ENCODE measurements at places on chromosomes 5 and 9.

GRCh38 chr9:38350529-38350928, 42.0 kb upstream of the ALDH1B1 start:
- no peak for DNase-seq

DNA sequence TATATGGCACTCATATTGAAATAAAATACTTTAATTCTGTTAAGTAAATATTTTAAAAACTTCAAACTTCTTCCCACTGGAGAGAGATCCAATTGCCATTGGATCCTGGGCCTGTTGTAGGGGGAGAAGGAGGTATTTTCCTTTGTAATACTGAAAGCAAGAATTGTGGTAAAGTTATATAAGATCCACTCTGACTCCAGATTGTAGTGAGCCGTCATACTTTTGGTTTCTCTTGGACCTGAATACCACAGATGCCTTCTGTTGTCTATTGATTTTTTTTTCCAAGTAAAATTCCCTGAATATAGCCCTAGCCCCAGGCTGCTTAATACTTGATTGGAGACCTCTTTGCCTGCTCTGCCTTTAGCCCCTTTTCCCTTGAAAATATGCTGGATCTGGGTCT, 86.9 kb downstream of the ATG10 start:
- DNase-seq: no peak

- no peak for DNase-seq
Observed at GRCh38 chr5:178288401-178289368, 56.1 kb upstream of the PHYKPL start.

DNA sequence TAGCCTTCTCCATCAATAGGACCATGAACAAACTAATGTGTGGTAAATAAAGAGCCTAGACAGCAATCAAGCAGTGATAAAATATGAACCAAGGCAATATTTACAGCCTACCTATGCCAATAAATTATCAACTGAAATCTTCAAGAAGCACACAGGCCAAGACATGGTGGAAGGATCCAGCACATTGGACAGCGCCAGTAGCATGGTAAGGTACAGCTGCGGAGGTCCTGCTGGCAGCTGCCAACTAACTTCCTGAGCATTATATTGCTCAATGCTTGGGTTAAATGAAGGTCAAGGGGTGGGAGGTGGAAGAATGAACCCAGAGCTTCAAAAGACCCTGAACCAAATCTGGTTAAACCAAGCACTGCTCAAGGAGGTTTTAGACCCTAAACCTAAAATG, 16.5 kb upstream of the SPDL1 start:
- peak; percentile 29 for DNase-seq

GRCh38 chr5:55509796-55510522, 24.8 kb downstream of the PLPP1 start:
- no peak for DNase-seq

DNA sequence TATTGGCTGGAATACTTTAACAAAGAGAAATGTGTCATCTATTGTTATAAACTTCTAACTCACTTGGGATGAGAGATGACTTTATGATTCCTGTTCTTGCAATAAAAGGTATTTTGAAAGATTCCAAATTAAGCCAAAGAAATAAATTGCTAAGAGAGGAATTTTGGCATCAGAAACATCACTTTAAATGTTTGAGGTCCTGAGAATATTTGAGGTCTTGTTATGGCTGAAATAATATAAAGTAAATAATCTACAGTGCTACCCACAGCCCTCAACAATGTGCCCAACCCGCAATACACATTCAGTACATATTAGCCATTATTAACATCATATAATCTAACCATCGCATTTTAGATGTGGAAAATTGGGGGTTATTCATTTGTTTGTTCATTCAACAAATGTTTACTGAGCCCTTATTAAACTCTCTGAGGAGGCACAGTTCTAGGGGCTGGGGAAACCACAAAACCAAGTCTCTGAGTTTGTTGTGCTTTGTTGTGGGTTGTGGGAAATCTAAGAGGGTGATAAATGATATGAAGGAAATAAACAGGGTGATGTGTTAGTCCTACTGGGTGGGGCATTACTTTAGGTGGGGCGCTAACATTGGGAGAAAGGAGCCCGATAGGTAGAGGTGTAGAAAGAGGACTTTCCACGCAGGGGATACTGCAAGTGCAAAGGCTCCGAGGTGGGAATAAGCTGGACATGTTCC, 135.2 kb upstream of the CLINT1 start:
- DNase-seq: peak; percentile 4

- DNase-seq: no peak
Observed at GRCh38 chr5:40480392-40480791, 199.3 kb upstream of the PTGER4 start.

DNA sequence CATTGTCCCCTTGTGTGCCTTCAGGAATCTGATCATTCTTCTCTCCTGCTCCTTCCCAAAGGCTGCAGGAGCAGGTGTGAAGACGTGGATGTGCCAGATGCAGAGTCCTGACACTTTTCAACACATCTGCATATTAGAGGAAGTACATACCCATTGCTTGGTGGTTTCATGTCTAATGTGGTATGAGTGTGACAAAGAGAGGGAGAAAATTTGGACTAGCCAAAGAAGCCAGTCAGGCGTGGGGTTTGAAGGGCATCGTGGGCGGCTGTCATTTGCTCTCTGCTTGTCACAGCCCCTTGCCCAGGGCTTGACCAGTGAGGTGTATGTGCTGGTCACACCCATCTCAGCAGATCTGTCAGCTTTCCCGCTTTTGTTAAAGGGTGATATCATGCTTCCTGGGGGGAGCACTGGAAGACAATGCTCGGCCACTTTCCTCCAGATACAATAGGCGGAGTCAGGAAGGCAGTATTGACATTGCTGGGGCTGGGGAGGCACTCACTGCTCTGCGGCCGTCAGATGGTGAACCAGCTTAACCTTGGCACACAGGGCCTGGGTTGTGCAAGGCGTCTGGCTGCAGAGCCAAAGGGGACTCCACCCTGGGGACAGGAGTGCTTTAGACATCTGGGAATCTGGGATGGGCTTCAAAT, 8.6 kb downstream of the TEK start:
- peak; percentile 44 for DNase-seq

GRCh38 chr5:4901924-4902323, 238.2 kb upstream of the ADAMTS16 start:
- no peak for DNase-seq

- DNase-seq: no peak
Observed at GRCh38 chr5:61472172-61472958, 140.3 kb downstream of the ZSWIM6 start.

DNA sequence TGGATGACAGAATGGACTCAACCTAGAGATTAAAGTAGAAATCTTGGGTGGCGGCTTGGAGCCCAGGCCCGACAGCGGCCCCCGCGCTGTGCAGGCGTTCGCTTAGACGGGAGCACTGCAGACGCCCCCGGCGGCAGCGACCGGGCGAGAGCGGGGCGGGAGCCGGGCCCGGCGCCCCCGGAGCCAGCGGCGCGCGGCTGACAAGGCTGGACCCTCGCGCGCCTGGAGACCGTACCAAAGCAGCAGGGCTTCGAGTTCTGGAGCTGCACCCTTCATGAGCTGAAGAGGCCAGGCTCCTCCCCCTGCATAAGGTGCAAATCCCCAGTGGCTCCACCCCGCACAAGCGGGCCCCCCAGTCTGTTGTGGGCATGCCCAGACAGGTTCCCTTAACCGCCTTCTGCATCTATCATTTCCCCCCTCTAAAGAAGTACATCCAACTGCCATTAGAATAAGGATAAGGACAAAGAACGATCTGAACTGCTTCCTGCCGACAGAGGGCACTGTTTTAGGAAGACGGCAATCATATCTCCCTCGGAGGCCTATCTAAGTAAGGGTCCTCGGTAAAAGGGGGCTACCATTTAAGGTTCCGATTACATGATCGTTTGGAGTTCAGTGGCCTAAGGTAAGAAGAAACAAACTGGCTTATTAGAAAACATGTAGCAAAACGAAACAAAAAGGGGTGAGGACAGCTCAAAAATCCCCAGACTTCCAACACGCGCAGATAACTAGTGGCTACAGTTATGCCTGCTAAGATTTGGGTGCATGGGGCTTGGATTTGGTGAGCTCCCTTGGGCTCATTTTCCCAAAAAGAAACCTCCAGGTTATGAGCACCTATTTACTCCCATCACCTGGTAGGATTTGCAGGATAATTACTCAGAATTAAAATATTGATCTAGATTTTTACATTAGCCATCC, 66.3 kb downstream of the RGMB start:
- DNase-seq: no peak

GRCh38 chr9:4839470-4839912, 46.7 kb downstream of the RCL1 start:
- no peak for DNase-seq

DNA sequence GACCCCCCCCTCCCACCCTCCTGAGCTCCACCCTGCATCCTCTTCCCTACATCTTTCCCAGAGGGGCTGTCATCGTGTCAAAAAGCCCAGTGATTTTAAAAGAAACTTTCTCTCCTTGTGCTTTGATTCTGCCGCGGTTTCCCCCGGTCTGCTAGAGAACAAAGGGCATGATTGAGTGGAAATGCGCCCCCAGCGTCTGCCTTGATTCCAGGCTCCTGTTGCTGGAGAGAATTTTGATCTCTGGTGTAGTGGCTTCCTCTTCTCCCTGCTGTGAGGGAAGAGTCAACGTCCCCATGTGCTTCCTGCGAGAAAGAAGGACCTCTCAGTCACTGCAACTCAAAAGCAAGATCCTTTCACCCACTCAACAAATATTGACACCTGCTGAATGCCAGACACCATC, 61.9 kb upstream of the RAPGEF1 start:
- no peak for DNase-seq

DNA sequence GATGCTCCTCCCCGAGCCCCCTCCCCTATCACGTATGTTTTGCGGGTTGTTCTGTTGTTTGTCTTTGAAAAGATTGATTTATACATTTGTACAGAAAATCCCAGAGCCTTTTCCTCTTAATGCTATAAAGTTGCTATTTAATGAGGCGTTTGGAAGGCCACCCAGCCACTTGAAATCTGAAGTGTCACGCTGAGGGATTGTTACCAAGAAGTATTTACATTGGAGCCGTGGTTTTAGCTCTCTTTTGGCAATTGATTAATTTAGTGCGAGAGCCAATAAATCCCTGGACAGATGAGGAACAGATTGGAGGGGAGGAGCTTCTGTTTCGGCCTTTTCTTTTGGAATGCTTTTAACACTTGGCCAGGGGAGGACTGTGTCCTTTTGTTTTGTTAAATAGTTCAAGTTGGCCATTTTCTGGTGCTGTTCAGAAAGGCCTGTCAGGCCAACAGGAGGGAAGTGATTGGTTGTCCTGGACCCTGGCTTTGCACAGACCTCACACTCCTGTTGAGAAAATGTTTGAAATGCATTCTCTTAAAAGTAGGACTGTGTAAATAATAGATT, 250.2 kb downstream of the PDZD2 start:
- no peak for DNase-seq

DNA sequence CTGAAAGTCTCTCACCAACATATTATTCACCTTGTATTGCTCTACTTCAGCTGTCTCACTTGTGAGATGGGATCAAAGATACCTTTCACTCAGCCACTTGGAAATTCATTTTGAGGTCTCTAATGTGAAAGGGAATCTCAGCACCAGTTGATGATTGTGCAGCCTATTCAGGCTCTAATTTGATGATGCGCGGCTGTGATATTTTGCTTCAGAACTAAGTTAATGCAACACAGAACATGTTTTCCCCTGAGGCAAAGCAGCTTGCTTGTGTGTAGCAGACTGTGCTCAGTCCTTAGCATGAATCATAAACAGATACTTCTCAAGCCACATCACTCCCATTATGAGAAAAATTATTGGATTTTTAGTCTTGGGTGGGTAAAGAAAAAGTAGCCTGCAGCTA, 378.8 kb downstream of the OSTF1 start:
- no peak for DNase-seq

- no peak for DNase-seq
Observed at GRCh38 chr9:26392639-26393038, 500.0 kb downstream of the CAAP1 start.

DNA sequence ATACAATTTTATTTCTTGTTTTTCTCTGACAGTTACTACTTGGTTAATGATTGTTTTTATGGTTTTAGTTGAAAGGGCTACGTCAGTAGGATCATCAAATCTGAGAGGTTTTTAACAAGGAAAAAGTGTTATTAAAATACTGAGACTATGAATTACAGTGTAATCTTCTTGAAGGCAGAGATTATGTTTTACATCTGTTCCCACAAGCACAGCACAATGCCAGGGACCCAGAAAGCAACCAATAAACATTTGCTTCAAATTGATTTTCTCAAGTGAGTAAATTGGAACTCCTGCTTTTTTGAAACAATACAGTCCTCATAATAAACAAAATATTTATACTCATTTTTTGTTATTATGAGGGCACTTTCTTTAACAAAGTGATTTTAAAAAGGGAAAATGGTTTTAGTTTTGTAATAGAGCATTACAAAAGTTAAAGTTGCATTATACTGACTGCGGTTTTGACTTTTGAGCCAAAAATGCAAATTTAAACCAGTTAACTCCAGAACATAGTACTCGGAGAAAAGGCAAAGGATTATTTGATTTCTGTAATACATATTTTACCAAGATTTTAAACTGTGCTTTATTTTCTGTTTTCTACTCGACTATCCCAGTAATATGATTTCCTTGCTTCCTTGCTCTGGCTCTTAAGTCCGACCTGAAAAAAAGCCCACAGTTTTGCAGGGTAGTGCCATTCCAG, 176.9 kb downstream of the GDNF start:
- DNase-seq: no peak

GRCh38 chr9:17816431-17817027, 237.7 kb downstream of the SH3GL2 start:
- DNase-seq: no peak

DNA sequence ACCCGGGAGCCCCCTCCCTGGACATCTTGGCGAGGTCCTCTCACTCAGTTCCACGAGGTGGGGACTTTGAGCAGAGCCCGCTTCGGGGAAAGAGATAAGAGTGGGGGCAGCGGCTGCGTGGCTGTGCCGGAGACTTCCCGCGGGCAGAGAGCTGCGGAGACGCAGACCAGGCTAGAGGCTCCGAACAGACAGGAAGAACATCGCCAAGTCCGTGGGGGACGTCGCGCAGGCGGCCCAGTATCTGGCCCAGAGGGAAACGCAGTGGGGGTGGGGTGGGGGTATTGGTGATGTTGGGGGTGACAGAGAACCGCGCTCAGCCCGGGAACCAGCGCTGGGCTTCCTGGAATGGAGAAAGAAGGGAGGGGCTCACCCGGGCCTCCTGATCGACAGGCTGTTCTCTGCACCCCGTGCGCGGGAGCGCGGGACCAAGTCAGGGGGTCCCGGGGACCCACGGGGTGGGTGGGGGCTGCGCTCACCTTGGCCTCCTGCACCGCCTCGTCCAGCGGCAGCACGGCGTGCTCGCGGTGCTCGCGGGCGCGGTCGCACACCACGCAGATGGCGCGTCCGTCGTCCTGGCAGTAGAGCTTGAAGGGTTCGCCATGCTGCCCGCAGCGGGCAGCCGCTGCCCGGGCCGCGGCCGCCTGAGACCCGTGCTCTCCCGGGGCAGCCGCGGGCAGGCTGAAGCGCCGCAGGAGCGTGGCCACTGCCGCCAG, 727 bp downstream of the TRIM7 start:
- peak; percentile 21 for DNase-seq

DNA sequence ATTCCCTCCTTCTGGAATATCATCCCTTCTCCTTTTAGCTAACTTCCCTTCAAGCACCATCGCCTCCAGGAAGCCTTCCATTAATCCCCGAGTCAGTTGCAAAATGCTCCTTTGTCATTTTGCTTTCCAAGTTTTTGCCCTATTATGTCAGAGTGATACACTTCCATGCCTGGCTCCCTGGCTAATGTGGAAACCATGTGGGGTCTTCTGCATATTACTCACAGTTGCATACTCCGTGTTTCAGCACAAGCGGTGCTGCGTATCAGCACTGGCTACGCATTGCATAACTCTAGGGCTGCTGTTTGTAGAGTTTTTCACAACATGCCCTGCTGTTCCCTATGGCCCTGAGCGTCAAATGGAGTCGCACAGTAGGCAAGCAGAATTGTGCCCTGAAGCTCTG, 1.9 kb downstream of the TEX53 start:
- DNase-seq: peak; percentile 51
